Right atrium auricular region (tissue), 2 donors: ENCODE measurements at places on chromosomes 4 and X.

DNA sequence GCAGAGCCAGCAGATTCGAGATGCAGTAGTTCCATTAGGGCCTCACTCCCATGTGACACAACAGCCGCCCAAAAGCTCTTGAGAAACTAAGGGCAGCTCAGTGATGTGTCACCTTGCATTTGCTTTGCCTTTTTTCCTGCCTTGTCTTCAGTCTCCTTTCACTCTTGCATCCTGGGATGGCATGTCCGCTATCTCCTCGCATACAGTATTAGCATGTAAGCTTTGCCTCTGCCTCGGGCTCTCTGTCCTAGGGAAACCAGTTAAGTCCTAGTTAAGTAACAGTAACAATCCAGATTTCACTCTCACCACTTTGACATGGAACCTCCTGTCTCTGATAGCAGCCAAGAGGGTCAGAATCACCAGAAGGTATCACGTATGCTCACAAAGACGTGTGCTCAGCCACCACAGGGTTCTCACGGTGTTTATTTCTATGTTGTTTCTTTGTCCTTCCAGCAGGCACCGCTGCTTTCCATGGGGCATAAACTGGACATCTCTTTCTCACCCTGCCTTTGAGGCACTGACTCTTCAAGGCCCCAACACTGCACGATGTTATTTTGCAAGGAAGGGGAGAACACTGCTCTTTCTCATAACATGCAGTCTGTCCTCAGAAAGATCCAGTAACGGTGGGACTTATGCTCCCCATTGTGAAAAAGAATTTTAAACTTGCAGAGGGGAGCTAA lies 26.7 kb upstream of the SORBS2 start:
- no peak for DNase-seq

DNA sequence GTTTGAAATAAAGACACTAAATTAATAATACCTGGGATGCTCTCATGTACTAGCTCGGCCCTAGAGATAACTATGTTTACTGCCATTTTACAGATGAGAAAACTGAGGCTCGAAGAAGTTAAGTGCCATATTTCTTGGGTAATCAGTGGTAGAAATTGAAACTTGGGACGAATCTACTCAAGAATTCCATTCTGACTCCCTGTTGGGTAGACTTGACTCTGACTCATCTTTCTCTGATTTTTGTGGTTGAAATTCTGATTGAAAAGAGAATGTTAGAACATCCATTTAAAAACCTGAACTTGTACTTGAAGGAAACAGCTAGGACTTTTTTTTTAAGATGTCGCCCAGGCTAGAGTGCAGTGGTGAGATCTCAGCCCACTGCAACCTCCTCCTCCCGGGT lies 50.1 kb upstream of the NSUN7 start:
- DNase-seq: no peak

DNA sequence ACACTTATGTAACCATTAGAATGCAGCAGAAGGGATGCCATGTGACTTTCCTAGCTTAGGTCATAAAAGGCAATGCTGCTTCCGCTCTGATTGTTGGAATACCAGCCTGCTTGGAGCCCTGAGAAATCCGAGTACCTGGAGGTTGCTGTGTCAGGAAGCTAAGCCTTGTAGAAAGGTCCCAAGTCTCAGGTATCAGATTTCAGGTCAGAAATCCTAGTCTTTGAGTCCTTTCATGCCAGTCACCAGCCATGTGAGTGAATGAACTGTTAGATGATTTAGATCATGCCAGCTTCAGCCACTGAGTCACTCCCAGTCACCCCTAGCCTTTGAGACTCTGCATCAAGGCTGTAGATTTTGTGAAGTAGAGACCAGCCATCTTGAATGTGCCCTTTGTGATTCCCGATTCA lies 23.5 kb downstream of the RAP1GDS1 start:
- DNase-seq: no peak

DNA sequence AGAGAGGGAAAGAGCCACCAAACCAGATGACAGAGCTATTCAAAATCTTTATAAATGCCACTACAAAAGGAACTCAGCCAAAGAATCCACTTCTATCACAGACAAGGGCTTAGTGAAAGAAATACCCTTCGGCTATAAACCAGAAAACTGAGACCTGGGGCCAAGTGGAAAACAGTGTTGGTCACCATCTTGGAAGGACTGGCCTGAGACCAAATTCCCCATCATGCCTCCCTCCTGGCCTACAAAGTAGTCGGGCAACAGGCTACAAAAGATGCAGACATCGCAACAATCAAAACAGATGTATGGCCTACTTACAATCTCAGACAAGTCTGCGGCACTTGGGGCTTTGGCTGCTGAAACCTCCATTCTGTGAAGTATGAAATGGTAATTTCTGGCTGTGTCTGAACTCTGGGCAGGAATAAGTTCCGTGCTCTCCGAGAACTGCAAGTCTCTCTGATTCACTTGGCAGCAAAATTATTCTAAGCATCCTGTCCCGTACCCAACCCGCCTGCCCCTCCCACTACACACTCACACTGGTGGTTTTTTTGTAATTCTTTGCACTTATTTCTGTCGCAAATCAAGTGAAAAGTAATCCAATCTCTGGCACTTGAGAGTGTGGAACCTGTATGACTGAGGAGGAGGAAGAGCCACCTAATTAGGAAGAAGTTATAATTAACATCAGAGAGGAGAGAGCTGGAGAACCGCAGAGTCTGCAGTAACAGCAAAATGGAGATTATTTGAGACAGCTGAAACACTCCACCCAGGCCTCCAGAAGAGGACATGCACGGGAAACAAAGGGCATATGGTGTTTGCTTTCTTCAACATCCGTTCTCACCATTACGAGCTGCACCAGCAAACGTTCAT lies 87.8 kb downstream of the SH3KBP1 start:
- DNase-seq: no peak

DNA sequence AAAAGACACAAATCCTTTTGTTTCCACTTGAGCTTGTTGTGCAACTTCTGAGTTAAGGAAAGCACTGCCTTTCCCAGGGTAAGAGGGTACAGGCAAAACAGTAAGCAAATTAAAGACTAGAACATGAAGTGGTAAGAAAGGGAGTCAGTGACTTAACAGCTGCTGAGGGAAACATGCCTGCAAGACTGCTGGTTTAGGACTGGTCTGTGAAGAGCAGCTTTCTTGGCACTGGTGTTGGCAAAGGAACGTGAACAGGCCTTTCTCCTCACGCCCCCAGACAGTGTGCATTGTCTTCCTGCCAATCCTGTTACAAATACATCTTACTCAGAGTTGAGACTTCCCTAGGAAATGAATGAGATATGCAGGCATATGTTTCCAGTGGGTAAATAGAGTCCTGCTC lies 2.6 kb downstream of the LHFPL1 start:
- no peak for DNase-seq

GRCh38 chrX:16445166-16445752 lies 204.7 kb upstream of the S100G start:
- no peak for DNase-seq

DNA sequence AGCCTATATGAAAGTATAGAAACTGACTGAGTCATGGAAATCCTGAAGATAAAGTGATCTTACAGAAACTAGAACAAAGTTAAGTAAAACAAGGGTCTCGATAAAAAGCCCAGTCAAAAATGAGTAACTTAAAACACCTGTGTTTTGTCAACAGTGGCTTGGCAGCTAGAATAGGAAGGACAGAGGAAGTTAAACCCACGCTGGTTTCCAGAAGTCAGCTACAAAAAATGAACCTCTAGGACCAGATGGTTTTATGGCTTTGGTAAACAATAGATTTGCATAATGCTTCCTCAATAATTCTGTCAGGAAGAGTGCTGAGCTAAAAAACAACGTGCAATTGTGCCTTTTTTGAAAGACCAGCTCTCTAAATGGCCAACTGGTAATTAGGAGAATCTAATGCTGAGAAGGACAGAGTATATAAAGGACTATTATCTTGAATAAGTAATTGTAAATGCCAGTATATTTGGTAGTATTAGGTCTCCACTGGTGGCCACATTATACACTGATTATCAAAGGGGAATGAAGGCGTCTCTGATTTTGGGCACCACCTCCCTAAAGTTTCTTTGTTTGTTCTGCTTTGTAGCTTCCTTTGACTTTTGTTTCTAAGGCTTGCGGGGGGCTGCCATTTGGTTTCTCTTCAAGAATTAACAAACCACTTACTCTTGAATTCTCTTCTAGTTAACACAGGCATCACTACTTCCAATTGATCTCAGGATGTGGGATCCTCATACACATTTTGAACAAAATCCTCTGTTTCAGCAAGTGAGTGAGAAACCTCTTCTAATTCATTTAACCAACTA lies 72.2 kb upstream of the PPP3CA start:
- DNase-seq: no peak

- no peak for DNase-seq
Measured at GRCh38 chr4:62952366-62952765, 1456.9 kb downstream of the TECRL start.

DNA sequence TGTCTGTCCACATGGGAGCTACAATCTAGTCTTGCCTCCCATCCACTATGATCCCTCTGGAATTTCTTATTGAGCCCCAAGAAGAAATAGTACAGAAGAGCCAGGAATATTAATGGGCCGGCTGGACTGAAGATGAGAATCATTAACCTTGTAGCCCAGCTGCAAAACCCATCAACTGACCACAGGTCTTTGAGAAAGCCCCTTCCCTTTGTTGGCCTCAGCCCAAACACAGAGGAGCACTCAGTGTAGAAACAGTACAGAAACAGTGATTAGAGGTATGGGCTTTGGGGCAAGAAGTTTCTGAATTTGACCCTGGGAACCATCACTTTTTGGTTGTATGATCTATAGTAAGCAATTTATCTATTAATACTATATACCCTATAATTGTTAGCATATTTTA lies 76.8 kb upstream of the RAB40AL start:
- DNase-seq: no peak

- DNase-seq: no peak
Measured at GRCh38 chrX:16870862-16871815, 977 bp upstream of the RBBP7 start.

- no peak for DNase-seq
Measured at GRCh38 chr4:7705593-7705992, 234.1 kb downstream of the AFAP1 start.

DNA sequence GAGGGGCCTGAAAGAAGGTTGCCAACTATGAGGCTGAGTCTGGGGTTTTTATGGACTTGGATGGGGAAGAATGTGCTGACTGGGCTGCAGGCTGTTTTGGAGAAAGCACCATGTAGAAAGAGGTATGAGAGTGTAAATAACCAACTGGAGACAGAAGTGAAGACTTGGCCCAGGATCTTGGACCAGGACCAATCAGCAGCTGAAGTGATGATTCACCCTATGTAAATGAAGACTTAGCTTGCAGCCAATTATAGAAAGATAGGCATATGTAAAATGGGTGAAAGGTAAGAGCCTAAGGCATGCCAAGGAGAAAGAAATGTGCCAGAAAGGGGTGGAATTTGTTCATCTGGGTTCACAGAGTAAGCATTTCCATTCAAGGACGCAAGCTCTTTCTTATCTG lies 856.7 kb upstream of the PRKX start:
- DNase-seq: no peak

- DNase-seq: no peak
Measured at GRCh38 chrX:138845786-138846185, 134.3 kb upstream of the FGF13 start.

GRCh38 chr4:140718241-140718952 lies 37.8 kb downstream of the TBC1D9 start:
- DNase-seq: no peak
